ENCODE measurements at places on chromosomes 1 and 21.

GRCh38 chr1:186948535-186948934 is 119.8 kb downstream of the PLA2G4A start:
- DNase-seq, result no peak

DNA sequence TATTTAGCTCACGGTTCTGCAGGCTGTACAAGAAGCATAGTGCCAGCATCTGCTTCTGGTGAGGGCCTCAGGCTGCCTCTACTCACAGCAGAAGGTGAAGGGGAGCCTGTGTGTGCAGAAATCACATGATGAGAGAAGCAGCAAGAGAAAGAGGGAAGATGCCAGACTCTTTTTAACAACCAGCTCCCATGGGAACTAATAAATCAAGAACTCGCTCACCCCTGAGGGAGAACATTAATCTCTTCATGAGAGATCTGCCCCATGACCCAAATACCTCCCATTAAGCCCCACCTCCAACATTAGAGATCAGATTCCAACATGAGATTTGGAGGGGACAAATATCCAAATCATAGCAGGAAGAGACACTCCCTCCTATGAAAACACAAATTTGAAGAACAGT is 74.1 kb downstream of the OLFML2B start:
- no peak for DNase-seq

DNA sequence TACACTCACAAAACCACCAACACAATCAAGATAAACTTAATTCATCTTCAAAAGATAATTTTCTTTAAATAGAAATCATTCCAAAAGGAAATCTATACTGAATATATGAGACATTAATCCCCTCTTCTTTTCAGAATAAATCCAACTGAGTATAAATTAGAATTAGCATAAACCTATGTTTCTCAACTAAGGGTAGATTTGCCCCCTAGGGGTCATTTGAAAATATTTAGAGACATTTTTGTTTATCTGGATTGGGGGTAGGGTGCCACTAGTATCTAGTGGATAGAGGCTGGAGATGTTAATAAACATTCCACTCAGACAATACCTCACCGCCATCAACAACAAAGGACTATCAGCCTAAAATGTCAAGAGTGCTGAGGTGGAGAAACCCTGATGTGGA is 6.5 kb upstream of the TNFSF4 start:
- no peak for DNase-seq

DNA sequence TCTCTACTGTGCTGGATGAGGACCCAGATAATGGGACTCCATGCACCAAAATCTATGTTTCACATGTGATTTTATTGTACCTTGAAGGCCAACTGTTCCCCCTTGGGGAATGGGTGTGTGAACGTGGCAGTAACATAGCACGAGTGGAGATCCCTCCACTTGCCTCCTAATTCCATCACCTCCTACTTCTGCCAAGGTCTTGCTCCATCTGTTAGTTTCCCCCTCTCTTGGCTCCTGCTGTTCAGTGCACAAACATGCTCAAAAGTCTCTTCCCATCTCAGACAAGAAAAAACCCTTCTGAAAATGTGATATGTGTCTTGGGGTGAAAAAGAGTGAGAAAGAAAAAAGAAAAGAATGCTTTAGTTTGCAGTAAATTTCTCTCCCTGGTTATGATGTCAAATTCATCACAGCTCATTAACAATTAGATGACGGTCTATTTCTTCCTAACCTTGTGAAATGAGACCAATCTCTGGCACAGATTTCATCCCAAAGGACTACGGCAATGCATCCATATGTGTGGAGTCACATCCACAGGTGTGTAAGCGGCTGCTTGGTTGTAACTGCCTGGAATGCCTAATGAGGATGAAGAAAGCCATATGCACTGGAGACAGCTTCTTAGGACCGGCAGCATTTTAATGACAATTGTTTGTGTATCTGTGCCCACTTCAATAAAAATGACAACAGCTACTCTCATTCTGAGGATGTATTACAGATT is 79.3 kb upstream of the DIRAS3 start:
- no peak for DNase-seq

DNA sequence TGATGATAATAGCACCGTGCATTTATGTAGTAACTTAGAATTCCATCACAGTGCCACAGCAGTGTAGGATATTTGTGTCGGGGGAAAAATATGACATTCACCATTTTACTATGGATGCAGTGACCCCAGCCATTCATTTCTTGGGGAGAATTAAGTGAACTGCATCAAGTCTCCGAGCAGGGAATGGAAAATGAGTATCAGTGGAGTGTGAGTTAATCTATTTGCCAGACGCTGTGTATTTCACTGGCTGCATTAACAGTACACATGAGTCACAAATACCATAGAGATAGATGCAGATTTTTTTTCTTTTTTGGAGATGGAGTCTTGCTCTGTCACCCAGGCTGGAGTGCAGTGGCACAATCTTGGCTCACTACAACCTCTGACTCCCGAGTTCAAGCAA is 33.8 kb upstream of the SLC45A1 start:
- DNase-seq, result no peak

DNA sequence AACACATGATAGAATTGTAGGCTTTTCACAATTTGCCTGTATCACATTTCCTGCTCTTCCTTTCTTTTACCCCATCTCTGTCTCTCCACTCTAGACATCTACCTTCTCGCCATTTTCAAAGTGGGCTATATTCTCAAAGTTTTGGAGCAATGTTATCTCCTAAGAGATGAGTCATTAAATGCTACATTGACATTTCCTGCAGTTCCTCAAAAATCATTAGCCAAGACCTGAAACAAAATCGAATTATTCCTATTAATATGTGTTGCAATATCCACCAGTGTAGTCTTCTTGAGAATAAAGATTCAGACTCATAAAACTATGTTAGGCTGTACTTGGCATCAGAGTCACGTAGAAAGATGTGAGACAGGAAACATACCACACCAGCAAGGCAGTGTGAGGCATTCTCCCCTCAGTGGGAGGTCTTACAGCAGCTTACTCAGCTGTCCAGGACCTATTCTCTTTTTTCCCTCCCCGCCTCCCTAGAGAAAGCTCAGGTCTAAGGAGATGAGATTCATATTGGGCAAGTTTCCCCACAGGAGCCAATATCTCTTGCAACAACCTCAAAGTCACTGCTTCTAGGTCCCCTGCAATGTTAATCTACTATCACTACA is 38.8 kb downstream of the FRRS1 start:
- DNase-seq, result no peak

GRCh38 chr1:202281316-202282024 is 60.3 kb downstream of the UBE2T start:
- DNase-seq, result no peak

GRCh38 chr1:229326601-229327000 is 16.2 kb downstream of the CCSAP start:
- no peak for DNase-seq

Data from stimulated activated CD8-positive, alpha-beta memory T cell treated with anti-CD3 and anti-CD28 coated beads, Interleukin-4, amount 100 ng/mL, for 48 hours (primary cell).